ENCODE measurements at places on chromosomes 5 and 9.

DNA sequence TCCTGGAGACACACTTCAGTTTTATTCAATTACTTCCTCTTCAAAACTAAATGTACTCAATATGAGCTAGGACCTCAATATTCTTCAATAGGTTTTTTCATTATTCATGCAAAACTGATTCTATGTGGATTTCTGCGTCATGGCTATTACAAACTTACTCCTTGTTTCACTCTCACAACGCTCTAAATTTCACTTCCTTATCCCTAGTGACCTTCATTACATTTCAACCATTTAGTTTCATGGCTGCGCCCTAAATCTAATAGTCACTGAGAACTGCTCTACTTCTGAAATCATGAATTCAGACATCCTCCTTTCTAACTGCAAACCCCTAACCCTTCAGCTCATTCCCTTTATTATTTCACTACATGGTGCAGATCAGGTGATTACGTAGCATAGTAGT, 93.9 kb downstream of the SLC25A46 start:
- DNase-seq, result no peak

GRCh38 chr5:163407034-163407655, 30.2 kb upstream of the CCNG1 start:
- peak; percentile 56 for DNase-seq

GRCh38 chr5:133015466-133015865, 10.9 kb downstream of the ZCCHC10 start:
- no peak for DNase-seq

- DNase-seq, result no peak
These were observed 38.1 kb upstream of the EQTN start for GRCh38 chr9:27335075-27335474.

- DNase-seq, result peak; percentile 78
These were observed 39.8 kb upstream of the FUBP3 start for GRCh38 chr9:130539420-130540223.

DNA sequence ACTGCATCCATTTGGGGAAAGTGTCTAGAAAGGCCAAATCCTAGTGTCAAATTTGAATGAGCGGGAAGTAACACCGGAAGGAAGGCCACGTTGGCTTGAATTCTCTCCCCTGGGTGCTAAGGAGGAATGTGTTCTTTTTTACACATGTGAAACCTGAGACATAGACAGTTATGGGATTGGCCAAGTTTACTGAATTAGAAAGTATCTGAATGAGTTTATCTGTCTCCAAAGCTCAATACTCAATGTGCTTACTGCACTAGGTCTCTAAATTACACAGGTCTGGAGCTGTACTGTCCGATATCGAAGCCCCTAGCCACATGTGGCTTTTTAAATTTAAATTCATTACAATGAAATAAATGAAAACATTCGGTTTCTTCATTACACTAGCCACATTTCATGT, 6.0 kb downstream of the DMRT1 start:
- DNase-seq, result no peak

DNA sequence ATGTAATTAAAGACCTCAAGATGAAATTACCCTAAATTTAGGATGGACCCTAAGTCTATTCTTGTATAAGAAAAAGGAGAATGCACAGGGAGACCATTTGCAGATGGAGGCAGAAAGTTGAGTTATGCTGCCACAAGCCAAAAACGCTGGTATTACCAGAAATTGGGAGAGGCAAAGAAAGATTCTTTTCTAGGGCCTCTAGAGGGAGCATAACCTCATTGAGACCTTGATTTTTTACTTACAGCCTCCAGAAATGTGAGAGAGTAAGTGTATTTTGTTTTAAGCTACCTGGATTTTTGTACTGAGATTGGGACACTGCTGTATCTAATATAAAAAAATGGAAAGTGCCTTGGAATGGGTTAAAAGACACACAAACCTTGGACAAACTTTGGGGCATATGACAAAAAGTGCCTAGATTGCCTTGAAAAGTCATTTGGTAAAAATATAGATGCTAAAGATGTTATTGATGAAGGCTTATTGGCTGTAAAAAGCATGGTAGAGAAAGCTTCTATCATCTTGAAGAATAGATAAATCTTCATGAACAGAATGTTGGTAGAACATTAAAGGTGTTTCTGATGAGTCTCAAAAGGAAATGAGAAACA, 174.7 kb upstream of the PRDM9 start:
- DNase-seq, result no peak

- DNase-seq, result no peak
These were observed 17.6 kb downstream of the TRMO start for GRCh38 chr9:97904725-97905124.
